ENCODE measurements at places on chromosomes 11 and 22.

DNA sequence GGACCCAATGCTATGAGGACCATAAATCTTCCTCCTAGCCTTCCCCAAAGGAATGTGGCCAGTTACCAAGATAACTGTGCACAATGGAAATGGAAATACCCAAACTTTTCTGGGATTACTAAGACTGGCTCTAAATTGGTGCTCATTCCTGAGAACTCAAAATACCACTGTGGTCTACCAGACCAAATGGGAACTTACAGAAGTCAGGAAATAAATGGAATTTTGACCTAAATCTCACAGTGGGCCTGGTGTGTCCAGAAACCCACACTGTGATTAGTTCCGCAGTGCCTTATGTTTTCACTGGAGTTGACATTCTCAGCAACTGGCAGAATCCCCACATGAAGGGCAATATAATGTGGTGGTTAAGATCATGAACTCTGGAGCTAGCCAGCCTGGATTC is 99.4 kb upstream of the ZC3H12C start:
- DNase-seq: peak; percentile 4

DNA sequence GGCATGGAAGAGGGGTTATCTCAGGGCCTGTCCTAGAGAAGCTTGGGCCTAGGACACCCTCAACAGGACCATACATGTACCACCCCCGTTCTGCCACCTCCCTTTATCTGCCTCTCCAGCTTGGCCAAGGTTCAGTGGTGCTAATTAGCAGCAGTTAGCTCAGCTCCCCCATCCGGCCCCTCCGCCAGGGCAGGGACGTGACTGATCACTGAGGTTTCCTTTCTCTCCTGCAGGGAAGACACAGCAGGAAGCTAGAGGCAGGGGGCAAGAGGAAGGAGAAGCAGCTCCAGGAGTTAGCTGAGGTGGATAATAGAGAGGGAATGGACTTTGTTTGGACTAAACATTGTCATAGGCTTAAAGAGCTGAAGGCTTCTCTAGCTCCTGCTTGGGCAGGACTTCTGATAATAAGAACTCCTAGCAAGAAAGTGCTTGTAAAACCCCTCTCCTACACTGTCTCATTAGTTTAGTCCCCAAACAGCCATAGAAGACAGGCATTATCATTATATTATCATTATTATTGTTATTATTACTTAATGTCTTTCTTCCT is 53.8 kb downstream of the BUD13 start:
- DNase-seq: no peak

DNA sequence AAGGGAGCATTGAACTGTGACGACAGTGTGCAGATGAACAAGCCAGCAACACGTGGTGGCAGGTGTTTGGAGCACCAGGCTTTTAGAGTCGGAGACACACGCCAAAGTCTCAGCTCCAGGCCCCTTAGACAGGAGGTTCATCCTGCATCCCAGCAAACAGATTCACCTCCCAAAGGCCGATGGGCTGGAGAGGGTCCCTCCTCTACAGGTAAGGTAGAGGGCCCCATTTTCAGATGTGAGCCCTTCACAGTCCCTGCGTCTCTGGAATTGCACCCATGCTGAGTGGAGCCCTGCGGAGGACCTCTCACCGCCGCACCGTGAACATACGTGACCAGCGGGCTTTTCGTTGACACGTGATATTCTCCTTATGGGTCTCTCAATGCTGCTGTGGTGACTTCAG is 109.0 kb upstream of the B3GAT1 start:
- DNase-seq: no peak

DNA sequence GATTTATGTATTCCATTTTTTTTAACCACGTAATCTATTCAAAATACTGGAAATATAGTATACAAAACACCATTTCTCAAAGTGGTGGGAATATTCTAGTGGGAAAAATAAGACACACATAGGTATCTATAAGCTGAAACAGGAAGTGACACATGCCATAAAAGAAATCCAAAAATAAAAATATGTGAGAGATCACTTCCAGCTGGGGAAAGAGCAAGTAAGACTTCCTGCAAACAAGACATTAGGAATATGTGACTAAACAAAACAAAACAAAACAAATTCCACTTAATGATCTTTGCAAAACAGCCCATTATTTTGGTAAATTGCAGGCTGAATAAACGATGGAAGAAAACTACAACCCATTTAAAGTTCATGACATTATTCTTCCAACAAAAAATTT is 107.3 kb upstream of the CEP126 start:
- no peak for DNase-seq

- peak; percentile 32 for DNase-seq
Observed at GRCh38 chr11:129768356-129768755, 47.3 kb upstream of the TMEM45B start.

DNA sequence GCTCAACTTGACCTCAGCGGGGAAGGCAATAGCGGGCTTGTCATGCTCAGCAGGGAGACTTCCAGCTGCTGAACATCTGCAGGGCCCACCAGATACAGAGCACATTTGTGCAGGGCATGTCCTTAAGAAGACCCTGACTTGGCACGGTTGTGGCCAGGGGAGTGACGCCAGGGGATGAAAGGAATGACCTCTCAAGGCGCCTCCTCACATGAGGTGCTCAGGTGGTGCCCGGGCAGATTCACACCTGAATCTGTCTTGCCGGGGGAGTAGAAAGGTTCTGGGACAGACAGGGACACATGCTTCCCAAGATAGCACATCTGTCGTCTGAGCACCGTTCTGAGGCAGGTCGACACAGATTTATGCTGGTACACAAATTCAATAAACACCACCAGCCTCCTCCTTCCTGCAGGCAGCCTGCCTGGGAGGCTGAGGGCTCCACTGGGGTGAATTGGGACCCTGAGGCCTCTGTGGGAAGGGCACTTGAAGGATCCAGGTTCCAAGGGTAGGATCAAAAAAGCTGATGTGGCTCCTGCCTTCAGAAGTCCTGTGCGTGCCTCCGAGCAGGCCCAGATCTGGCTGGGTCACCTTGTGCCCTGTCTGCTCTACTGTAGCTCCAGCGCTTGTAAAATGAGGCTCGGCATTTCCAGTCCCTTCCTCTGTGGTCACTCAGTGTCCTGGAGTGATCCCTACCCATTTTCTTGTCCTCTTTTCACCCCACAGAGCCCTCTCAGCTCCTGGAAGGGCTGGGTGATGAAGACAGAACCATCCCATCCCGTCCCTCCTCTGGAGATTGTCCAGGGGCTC is 49.6 kb upstream of the NECTIN1 start:
- DNase-seq: no peak

DNA sequence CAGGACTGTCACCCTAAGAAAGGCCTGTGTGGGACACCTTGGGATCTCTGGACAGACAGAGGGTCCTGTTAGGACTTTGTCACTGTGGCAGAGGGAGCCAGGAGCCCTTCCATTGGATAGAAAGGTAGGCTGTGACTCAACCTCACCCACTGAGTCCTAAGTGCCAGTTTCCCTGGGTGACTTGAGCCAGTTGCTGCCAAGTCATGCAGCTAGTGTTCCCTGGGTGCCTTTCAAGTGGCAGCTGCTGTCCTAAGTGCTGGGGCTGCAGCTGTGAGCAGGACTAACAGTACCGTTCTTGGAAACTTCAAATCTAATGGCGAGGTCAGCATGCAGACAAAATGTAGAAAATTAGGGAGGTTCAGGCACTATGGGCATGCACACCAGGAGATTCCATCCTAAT is 393.7 kb downstream of the TMEM135 start:
- peak; percentile 29 for DNase-seq

DNA sequence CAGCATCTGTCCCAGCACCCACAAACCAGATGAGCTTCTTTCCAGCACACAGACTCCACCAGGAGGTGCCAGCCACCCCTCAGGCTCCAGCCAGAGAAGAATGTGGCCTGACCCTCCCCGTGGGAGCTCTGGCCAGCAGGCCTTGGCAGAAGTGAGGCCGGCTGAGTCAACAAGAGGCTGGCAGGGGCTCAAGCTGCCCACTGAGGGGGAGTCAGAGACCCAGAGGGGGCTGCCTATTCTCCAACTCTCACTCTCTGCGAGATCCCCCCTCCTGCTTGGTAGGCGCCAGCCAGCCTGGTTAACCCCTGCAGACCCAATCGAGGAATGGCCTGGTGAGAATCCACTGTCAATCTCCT is 10.6 kb upstream of the CDC42EP1 start:
- DNase-seq: peak; percentile 63

GRCh38 chr11:107282195-107282594 is 175.4 kb downstream of the CWF19L2 start:
- no peak for DNase-seq

GRCh38 chr11:32100495-32100894 is 9.6 kb downstream of the RCN1 start:
- DNase-seq: no peak

DNA sequence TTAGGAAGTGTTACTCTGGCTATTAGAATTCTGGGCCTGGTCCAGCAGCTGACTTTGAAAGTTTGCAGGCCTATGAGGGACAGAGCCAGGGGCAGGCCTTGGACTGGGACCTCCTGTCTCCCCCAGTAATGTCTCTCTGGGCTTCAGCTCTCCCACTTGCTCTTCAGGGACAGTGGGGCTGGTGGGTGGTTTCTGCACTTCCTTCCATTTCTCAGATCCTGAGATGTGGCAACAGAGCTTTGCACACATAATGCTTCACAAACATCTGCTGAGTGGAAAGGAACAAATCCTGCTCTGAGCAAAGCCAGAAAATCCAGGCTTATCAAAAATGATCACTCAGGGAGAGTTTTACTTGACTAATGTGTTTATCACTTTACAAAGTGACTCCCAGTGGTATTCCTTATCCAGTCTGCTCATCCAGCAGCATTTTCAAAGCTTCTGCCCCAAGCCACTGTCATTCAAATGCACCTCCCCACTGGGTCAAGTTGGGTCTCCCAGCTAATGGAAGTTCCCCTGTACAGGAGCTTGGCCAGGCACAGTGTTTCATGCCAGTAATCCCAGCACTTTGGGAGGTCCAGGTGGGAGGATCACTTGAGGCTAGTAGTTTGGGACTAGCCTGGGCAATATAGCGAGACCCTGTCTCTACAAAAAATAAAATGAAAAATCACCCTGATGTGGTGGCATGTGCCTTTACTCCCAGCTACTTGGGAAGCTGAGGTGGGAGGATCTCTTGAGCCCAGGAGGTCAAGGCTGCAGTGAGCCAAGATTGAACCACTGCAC is 13.5 kb upstream of the OSBP2 start:
- DNase-seq: no peak

DNA sequence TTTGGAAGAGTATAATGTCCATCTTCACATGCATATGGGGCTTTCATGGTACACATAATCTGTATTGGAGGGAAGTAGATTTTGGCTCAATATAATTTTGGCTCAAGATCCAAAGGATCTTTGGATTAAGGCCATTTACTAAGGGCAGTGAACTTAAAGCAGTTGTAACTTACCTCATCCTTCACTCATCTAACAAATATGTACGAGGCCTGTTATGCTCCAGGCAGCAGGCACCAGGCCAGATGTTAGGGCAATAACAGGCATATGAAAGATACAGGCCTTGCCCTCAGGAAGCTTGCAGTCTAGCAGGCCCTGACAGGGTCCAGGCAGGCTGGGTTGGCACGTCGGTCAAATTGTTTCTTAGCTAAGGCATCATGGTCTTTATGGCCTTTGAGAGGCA is 44.6 kb downstream of the LIF start:
- DNase-seq: peak; percentile 77

DNA sequence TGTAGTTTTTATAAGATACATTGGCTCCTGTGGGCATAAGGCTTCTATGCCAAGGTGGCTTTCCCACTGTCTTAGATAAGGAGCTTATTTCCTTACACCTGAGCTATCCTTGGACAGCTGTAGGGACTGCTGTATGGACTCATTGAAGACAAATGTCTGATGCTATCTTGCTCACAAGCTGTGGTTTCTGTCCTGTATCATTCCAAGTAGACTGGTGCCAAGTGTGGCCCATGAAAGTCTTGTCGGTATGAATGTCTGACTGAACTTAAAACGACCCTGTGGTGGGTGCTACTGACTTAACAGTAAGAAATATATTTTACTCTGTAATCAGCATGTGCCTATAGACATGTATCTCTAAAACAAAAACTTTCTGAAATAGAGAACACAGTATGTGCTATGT is 45.0 kb downstream of the LARGE2 start:
- no peak for DNase-seq
